Activated CD4-positive, alpha-beta T cell treated with anti-CD3 and anti-CD28 coated beads, Interleukin-2, amount 50 U/mL, for 24 hours (primary cell): ENCODE measurements at places on chromosomes 7 and 10.

GRCh38 chr7:80635533-80635932, 2.9 kb upstream of the CD36 start:
- DNase-seq = no peak

- no peak for DNase-seq
These were observed 76.1 kb downstream of the ZNF277 start for GRCh38 chr7:112282476-112283188.

DNA sequence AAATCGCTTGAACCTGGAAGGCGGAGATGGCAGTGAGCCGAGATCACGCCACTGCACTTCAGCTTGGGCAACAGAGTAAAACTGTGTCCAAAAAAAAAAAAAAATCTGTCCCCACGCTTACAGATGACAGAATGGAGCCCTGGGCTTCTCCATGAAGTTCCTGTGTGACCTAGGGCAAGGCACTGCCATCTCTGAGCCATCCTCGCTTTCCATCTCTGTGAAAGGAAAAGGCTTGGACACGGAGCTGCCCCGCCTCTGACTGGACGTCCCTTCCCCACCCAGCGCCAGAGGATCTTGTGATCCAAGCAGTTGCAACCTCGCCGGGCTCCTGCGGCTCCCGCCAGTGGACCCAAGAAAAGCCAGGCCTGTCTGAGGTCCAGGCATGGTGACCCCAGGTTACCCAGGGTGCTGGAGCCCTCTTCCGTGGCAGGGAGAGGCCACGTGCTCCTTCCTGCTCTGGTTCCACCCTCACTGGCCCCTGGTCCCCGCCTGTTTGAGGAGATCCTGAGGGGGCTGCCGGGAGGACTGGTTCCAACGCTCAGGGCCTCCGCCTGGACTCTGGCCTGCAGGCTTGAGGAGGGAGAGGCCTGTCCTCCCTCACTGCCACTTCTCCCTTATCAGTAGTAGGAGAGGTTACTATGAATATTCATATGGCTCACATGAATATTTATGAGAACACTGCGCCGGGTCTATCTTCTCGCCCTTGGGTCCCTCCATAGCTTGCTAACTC, 25.6 kb upstream of the ELFN1 start:
- no peak for DNase-seq

- DNase-seq = no peak
These were observed 107.6 kb downstream of the CNNM2 start for GRCh38 chr10:103025696-103026095.

- DNase-seq = no peak
These were observed 90.2 kb downstream of the IPMK start for GRCh38 chr10:58177362-58177947.

- DNase-seq = no peak
These were observed 65.5 kb downstream of the MLLT10 start for GRCh38 chr10:21599582-21599981.

GRCh38 chr10:129104266-129105045, 362.6 kb upstream of the MGMT start:
- no peak for DNase-seq

DNA sequence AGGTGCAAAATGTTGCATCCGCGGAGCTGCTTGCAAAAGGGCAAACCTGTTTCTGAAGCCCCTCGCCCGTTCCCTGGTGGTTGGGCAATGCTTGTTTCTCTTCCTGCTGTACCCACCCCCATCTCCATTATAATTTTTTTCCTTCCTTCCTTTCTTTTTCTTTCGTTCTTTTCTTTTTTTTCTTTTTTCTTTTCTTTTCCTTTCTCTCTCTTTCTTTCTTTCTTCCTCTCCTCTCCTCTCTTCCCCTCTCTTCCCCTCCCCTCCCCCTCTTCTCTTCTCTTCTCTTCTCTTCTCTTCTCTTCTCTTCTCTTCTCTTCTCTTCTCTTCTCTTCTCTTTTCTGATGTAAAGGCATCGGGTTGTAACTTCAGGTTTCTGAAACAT, 278.2 kb downstream of the GATA3 start:
- no peak for DNase-seq

DNA sequence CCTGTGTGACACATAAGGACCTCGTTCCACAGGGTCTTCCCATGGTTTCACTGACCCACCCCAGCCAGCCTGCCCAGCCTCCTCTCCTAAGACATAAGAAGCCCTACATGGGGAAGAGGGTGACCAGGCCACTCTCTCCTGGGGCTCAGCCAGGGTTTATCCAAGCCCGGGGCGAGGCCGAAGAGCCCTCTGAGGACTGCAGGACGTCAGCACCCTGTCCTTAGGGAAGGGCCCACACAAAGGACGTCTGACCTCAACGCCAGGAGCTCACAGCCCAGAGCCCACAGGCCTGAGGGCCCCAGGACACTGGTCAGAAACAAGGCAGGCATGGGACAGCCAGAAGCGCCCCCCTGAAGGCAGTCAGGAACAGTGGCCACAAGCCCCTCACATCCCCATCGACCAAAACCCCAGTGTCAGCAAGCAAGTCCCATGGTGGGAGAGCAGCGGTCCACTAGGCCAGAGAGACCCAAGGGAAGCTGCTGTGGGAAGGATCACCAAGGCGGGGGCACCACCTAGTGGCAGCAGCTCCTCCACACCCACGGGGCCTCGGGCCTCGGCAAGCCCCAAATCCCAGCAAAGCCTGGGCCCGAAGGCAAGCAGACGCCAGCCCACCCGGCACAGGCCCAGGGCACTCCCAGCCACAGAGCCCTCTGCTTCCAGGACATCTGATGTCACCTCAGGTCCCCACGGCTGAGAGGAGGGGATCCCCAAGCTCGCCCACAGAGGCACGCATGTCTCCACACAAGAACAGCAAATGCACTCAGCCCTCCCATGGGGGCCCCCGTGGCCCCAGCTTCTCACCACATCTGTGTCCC, 23.4 kb downstream of the MAD1L1 start:
- no peak for DNase-seq

GRCh38 chr10:74008212-74008731, 10.4 kb downstream of the VCL start:
- DNase-seq = no peak

DNA sequence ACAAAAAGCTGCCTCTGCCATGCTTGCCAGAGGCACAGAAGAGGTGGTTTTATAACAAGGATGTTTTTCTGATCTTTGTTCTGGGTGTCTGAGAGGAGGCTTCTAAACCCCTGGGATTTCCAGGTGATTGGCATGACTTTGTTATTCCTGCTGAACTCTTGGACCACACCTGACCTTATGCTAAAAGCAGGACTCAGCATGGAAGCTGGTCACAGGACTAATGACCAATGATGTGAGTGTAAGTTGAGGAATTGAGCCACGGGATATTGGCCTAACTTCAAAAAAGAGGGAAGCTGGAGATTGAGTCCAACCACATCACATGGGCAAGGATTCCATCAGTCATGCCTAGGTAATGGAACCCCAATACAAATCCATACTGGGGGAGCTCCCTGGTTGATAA, 437.9 kb downstream of the POM121L12 start:
- no peak for DNase-seq

GRCh38 chr7:39637400-39637799, 14.0 kb downstream of the RALA start:
- DNase-seq = no peak

GRCh38 chr10:124742413-124743190, 1.6 kb downstream of the FAM53B start:
- no peak for DNase-seq

- no peak for DNase-seq
These were observed 99.0 kb downstream of the UBE2H start for GRCh38 chr7:129853661-129854268.

GRCh38 chr7:28002638-28003037, 178.0 kb downstream of the JAZF1 start:
- no peak for DNase-seq

GRCh38 chr7:47905076-47905920, 43.0 kb downstream of the PKD1L1 start:
- DNase-seq = no peak

DNA sequence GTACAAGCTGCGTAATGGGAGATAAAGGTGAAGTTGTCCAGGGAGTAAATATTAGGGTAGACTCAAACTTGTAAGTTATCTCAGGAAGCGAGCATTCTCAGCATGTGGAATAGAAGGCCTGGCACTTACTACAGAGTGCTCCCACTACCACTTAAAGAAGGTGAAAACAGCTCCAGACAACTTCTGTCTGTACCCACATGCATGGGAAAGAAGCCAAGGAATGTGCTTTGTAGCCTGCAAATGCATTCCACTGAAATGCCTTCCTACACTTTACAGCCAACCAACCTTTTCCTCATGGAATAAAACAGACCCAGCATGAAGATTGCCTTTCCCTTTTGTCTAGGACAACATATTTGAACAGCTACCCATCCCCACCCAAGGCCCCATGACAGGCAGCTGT, 45.4 kb upstream of the NPSR1 start:
- DNase-seq = no peak

DNA sequence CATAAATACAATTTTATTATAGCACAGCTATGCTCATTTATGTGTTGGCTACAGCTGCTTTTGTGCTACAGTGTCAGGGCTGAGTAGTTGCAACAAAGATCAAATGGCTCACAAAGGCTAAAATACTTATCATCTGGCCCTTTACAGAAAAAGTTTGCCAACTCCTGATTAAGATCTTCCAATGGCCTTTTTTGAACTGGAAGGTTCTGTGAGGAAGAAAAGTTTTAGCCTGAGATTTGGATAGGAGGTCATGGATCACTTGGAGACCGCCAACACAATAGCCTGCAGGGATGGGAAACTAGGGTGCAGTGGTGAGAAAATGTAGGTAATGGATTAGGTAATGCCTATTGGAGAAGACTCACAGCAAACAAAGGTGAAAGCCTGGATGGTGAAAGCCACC, 169.8 kb downstream of the NOC3L start:
- DNase-seq = no peak

DNA sequence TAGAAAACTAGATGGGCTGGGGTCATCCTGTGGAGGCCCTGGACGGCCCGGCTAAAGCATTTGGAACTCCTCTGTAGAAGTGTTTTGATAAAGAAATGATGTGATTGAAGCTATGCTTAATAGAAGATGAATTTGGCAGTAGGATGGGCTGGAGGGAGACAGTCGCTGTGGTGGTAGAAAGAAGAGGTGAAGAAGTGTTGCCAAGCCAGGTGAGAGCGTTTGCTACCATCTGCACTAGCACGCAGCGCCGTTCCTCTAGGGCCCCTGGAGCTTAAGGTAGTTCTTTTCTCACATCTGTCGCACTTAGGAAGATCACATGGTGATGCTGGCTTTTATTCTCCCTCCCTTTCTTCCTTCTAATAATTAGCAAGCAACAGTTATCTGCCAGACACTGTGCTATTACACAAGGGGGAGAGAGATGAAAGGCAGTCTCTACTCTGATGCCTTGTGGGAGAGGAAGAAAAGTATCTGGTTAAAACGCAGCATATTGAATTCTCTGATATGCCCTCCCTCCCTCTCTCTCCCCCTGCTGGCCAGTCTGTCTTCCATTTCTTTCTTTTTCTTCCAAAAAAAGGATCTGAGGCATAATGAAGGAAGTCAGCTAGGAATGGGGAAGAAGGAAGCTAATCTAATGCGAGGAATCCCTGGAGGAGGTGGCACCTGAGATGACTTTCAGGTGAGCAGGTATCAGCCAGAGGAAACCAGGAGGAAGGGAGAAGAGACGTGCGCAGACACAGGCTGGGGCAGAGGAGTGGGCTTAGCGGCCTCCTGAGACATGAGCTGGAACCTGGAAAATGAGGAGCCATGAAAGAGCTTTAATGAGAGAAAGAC, 162.3 kb upstream of the KLF14 start:
- no peak for DNase-seq

DNA sequence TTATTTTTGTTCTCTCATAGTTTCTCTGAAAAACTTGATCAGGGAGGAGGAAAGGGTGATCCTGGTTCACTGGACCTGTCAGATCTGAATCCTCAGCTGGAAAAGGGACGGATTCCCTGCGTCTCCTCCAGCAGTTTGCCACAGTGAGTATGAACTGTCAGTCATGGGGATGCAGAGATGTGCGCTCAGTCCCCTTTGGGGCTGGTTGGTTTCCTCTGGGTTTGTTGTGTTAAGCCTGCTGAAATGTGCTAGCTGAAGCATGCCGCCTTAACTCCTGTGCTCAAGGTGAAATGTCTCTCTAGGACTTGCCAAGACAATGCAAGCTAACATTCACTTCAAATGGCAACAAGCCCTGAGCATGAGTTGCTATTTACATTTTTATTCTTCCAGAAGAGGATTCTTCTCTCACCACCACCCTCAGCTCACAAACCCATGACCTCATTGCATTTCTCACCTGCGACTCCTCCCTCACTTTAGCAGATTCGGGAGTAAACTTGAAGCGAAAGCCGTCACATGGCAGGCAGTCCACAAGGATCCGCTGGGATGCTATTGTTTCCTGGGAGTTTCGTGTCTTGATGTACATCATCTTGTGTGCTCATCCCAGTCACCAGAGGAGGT, 192.9 kb upstream of the FZD8 start:
- no peak for DNase-seq

GRCh38 chr7:108403597-108404217, 52.5 kb downstream of the NRCAM start:
- DNase-seq = no peak

GRCh38 chr10:124621637-124622036, 122.5 kb downstream of the FAM53B start:
- no peak for DNase-seq

DNA sequence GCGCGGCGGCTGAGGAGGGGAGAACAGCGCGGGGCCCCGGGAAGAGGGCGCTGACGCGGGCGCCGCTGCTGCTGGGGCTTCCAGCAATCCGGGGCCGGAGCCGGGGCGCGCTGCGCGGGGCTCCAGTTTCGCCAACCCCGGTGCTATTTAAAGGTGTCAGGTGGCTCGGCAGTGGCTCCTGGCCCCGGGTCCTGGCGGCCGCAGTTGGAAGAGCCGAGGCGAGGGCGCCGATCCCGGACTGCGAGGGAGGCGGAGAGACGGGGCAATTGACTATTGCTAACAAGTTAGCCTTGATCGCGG, 347 bp downstream of the LBX1 start:
- no peak for DNase-seq

DNA sequence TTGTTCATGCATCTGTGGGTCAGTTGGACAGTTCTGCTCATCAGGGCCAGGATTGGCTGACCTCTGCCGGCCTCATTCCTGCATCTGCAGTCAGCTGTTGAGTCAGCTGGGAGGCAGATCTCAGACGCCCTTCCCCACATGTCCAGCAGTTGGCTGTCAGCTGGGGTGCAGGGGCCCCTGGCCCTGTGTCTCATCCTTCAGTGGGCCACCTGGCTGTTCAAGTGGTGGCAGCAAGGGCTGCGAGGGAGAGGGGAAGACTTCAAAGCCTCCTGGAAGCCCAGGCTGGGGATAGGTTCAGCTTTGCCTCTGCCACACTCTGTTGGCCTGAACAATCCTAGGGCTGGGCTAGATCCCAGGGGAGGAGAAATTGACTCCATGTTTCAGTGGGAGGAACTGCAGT, 33.2 kb downstream of the TACR2 start:
- DNase-seq = no peak

- DNase-seq = no peak
These were observed 285.6 kb downstream of the HGF start for GRCh38 chr7:81484261-81484660.
